ENCODE measurements at places on chromosomes 5 and 9.

GRCh38 chr9:88025411-88026117, 51.2 kb upstream of the CDK20 start:
- no peak for DNase-seq

- DNase-seq = no peak
Measured at GRCh38 chr5:153974131-153974812, 64.4 kb downstream of the FAM114A2 start.

DNA sequence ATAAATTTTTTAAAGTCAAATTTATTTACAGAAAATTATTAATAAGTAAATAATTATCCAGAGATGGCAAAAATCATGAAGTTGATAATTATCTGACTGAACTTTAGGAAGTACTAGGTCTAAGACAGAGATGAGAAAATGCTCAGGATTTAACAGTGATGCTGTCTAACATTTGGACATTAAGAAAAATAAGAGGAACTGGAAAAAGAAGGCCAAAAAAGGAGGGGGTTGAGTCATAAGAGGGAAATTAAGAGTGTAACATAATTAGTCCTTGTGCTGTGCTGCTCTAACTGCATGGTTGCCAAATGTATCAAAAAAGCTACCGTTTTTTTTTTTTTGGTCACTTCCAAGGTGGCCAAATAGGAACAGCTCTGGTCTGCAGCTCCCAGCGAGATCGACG, 35.4 kb upstream of the TUT7 start:
- DNase-seq = no peak

- DNase-seq = no peak
Measured at GRCh38 chr5:88545338-88545737, 276.7 kb upstream of the TMEM161B start.

- no peak for DNase-seq
Measured at GRCh38 chr9:135032041-135032835, 55.2 kb upstream of the OLFM1 start.

DNA sequence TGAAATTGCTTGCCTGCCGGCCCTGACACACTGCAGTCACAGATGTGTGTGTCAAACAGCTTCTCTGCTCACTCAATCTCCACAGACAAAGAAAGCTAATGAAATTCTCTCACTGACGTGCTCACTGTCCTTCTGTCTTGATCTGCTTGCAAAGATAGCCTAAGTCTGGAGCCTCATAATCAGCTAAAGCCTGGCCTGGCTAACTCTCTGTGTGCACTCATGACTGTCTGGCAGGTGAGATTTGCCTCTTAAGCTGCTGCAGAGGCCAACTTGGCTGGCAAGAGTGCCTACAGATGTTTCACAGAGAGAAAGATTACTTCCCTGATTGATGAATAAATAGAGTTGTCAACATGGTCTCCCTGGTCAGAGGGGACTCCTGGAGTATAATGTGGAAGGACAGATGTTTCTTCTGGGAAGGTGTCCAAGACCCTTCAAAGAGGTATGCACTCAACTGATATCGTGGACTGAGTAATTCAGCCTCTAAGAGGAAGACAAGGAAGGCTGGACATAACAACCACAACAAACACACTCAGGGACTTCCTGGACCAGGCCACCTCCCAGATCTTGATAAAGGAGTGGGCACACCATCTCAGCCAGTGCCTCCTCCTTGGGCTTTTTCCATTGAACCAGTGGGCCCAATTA, 362.0 kb downstream of the SPOCK1 start:
- no peak for DNase-seq

- DNase-seq = no peak
Measured at GRCh38 chr9:124411514-124412227, 3.6 kb downstream of the PSMB7 start.

- peak; percentile 64 for DNase-seq
Measured at GRCh38 chr9:127970401-127971313, 10.1 kb downstream of the EEIG1 start.

GRCh38 chr5:133072021-133072420, 20.2 kb downstream of the HSPA4 start:
- no peak for DNase-seq

DNA sequence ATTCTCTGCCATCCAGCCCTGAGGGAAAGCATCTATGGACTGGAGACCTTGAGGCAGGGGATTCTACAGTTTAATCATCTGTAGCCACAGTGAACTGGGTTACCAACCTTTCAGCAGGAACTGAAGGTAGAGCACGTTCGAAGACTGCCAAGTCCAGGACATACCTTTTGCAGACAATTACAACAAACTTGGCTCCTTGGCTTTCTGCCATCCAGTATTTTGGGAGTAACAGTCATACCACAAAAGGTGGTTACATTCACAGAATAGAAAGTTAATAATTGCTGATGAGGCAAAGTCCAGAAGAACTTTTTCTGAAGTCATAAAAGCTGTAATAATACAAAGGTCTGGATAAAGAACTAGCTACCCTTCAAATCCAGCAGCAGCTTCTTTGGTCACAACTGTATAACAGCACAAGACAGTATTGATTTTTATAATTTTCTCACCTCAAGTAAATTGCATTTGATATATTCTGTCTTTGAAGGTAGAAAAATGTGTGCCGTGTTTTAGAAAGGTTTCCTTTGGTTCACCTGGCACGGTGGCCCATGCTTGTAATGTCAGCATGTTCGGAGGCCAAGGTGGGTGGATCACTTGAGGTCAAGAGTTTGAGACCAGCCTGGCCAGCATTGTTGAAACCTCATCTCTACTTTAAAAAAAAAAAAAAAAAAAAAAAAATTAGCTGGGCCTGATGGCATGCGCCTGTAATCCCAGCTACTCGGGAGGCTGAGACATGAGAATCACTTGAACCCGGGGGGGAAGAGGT, 236.6 kb downstream of the NR3C1 start:
- DNase-seq = no peak

All from activated T-cell treated with anti-CD3 and anti-CD28 coated beads, Interleukin-2, amount 50 U/mL, for 1 hour (primary cell).